Stimulated activated CD4-positive, alpha-beta T cell treated with anti-CD3 and anti-CD28 coated beads, Interleukin-4, amount 100 ng/mL, for 24 hours (primary cell): ENCODE measurements at places on chromosomes 12 and 14.

GRCh38 chr12:64392221-64392620 lies 1.7 kb upstream of the C12orf56 start:
- peak; percentile 23 for DNase-seq

GRCh38 chr12:131950182-131950913 lies 606 bp downstream of the EP400 start:
- peak; percentile 37 for DNase-seq

DNA sequence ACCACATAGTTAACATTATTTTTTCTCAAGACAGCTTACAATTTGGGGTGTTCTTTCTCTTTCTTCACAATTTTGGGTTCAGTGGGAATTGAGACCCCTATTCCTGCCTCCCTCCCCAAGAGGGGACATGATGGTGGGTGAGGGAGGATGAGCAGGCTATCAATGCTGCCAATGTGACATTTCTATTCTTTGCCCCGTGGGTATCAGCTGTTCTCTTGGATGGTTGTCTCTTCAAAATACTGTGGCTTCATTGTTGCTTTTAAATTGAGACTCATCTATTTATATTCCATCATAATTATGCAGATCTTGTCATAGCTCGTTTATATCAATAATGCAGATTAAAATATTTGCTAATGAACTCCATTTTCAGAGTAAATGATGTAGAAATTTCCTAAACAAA lies 56.5 kb upstream of the ANO4 start:
- DNase-seq, result no peak

- DNase-seq, result no peak
Observed at GRCh38 chr14:31164115-31164514, 43.5 kb downstream of the HECTD1 start.
